K562 (cell line): ENCODE measurements at places on chromosomes 11 and 22.
A peak's percentile ranks its signal among the peaks of the same experiment; 100 is the strongest.

DNA sequence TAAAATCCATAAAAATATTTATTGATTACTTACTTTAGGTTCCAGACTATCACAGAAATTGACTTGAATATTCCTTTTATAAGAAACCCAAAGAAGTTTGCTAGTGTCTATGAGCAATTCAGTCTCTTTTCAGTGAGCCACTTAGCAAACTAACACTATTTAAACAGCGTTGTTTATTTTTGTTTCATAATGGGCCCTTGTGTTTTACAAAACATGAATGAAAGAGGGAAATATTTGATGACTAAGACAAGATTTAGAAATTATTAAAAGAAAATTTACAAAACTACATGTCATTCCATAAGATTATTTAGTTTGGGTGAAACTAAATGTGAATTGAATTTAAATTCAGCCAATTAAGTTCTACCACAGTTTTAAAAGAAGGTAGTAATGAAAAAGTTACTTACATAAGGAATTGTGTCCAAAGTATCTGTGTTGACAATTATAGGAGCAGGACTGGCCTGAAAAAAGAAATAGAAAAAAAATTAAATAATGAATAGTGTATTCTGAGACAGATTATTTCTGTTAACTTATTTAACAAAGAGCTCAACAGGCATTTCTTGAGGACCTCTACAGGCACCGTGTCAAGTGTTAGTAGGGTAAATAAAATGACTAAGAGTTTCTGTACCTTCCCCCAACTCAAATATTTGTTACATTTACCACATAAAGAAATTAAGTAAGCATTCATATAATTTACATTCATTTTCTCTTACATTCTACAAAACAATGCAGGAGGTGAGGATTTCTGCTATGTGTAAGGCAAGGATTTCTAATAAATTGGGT lies 964.9 kb upstream of the CCDC90B start:
- no peak for DNase-seq

DNA sequence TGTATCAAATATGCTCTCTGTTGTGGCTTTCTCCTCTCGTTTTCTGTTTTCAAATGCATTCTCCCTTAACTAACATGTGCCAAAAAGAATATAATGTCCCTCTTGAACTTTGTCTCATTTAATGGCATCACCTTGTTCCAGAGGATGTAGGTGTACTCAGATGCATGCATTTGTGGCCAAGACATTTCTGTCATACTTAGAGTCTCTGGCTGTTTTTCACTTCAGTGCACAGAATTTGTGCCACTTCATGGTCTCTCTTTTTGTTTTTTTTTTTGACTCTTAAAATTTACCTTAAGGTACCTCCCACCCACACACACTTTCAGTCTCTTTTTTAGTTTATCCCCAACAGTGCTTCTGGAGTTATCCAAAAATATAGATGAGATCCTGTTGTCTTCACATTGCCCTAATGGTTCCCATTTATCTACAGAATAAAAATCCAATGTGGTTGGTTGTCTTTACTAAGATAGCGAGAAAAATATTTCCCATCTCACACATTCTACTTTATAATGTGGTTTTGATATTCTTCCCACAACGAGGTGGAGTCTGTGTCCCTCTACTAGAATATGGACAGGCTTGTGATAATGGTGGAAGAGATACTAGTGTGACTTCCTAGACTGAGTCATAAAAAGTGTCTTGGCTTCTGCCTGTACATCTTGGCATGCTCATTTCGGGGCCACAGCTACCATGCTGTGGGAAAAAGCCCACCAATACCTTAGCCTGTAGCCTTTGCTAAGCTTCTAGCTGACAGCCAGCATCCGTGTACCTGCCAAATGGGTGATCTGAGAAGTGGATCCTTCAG lies 125.8 kb downstream of the DDX10 start:
- no peak for DNase-seq

GRCh38 chr11:66663741-66664296 lies 13.9 kb downstream of the RBM4B start:
- DNase-seq = no peak

DNA sequence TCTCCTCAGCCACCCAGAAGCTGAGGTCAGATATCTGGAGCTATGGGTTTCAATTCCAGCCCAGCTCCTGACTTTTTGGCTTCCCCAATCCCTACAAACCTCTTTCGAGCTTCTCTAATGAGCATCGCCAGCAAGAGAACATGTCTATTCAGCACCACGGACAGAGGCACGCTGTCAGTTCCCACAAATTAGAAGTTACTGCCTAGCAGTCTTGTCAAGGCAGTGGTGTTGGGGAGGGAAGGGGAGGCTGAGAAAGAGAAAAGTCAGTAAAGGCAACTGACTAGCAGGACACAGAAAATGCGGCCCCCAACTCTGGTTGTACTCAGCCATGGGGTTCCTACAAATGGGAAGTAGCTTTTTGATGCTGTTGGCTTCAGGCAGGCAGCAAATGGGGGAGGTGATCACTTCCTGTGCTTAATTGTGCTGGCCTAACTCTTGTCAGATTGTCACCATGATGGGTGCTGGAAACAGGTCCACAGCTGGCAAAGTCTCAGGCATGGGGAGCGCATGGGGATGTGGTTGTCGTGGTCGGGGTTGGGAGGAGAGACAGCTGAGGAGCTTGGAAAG lies 205.9 kb downstream of the ST3GAL4 start:
- peak; percentile 36 for DNase-seq

GRCh38 chr22:50060441-50061140 lies 2.5 kb upstream of the TTLL8 start:
- DNase-seq = no peak
